ENCODE measurements at places on chromosomes 5 and 9.
A peak's percentile ranks its signal among the peaks of the same experiment; 100 is the strongest.

DNA sequence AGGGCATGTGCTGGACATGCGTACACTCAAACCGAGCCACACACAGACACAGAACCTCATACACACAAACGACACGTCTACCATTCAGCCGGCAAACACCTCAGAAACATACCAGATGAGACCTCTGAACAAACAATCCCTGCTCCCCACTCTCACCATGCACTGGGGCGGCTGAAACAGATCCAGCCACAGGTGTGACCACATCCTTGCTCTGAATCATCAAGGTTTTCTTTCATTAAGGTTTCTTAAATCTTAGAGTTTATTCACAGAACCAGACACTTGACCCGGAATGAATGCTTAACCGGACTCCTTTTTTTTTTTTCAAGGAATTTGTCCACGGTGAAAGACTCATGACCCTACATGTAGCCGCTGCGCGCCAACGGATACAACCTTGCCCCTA lies 26.2 kb downstream of the TERT start:
- DNase-seq: no peak

DNA sequence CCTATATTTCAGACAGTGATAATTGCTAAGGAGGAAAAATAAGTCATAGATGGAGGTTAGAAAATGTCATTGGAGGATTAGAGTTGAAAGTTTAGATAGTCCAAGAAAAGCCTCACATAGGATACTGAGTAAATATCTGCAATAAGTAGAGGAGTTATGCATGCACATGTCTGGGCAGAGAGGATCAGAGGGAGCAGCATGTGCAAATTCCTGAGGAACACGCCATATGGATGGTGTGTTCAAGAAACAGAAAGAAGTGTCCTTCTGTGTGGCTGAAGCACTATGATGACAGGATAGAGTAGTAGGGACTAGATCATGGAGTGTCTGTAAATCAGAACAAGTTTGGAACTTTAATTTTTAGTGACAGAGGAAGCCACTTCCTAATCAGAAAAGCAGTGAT lies 52.2 kb downstream of the SGCD start:
- DNase-seq: peak; percentile 69

GRCh38 chr5:74657165-74657564 lies 16.6 kb upstream of the ENC1 start:
- DNase-seq: no peak

DNA sequence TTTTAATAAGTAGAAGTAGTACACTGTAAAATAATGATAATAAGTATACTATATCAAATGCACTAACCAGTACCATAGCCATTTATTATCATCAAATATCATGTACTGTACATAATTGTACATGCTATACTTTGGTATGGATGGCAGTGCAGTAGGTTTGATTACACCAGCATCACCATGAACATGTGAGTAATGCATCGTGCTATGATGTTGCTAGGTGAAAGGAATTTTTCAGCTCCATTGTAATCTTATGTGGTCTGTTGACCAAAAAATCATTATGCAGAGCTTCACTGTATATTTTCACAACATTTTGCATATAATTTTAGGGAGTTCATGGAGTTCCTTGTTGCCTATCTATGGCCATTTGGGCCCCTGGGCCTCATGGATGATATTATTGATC lies 72.2 kb upstream of the HMHB1 start:
- DNase-seq: no peak

DNA sequence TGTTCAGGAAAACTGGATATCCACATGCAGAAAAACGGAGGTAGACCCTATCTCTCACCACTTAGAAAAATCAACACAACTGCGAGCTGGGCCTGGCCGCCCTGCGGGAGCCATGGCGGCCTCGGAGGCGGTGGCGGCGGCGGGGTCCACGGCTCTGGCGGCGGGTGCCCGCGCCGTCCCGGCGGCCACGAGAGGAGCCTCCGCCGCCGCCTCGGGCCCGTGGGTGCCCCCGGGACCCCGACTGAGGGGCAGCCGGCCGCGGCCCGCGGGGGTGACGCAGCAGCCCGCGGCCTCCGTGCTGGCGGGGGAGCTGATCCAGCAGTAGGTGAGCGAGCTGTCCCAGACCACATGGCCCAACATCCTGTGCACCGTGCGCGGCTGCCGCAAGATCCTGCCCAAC lies 25.3 kb downstream of the FANCC start:
- no peak for DNase-seq

DNA sequence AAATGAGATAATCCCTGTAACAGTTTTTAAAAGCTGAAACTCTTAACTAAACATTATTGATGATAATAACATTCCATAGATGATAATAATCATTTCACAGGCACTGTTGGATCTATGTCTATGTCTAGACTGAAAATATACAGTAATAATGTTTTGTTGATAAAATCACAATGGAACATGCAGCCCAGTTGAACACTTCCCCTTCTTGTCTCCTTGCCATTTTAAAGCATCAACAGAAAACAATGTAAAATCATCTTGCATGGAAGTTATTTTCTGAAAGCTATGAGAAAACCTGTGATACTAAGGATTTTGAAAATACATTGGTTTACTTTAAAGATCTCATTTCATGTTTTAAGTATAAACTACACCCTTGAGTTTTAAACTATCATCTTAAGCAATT lies 1.9 kb downstream of the GAPT start:
- DNase-seq: no peak

DNA sequence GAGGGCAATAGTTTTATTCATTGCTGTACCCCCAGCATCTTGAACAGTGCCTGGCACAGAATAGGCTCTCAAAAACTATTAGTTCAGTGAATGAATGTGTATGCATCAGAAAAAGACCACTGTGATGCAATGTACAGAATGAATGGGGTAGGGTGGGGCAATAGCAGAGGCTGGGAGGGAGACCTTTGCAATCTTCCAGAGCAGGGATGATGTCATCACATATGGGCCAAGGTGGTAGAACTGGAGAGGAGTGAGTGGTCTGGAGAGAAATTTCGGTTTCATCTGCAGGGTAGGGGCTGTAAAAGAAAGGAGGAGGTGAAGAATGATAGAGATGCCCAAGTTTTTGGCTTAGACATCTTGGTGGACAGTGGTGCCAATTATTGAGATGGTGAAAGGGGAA lies 23.4 kb upstream of the ARAP3 start:
- DNase-seq: no peak

DNA sequence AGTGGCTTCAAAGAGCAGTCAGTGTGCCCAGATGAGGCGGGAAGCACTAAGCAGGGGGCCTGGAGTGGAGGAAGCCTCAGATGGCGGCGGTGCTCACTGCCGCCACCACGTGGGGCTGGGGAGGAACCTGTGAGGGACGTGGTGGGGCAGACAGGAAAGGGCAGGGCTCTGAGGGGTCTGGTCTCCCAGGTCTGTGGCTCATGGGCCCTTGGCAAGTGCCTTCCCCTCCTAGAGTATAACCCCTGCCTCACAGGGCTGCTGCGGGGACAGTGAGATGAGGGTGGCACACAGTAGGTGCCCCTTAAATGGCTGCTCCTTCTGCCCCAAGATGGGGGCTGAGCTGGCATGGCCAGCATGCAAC lies 26.6 kb downstream of the NR5A1 start:
- DNase-seq: peak; percentile 29

DNA sequence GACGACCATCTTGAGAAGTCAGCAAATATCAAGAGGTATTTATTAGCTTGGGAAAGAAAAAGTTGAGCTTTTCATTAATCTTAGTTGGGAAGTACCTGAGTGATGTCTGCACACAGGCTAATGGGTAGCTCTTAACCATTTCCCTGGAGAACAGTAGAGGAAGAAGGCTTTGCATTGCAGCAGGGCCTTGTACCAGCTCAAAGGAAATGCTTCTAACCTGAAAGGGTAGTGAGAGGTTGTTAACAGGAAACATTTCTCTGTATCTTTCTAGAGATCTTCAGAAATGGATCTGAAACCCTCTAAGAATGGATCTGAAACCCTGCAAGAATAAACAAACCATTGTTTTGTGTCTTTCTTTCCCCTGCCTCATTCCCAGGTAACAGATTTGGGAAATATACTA lies 393.3 kb downstream of the PLK2 start:
- no peak for DNase-seq

GRCh38 chr5:141761-142160 lies 49.5 kb upstream of the LRRC14B start:
- no peak for DNase-seq

- DNase-seq: no peak
Measured at GRCh38 chr5:78912811-78913210, 72.3 kb downstream of the ARSB start.

GRCh38 chr5:90293931-90294330 lies 115.6 kb downstream of the CETN3 start:
- peak; percentile 99 for DNase-seq

DNA sequence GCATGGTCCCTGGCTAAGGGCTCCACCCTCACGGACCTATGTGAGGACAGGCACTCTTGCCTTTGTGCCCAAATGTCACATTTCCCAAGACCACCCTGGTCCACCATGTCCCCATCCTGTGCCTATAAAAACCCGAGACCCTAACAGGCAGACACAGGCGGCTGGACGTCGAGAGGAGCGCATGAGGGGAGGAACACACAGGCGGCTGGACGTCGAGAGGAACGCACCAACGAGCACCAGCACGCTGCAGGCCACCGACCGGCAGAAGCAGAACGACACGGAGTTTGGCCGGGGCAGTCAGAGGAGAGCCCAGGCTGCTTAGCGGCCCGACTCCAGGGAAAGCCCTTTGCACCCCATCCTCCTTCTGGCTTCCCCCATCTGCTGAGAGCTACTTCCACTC lies 119.9 kb downstream of the ADAMTS2 start:
- DNase-seq: no peak

DNA sequence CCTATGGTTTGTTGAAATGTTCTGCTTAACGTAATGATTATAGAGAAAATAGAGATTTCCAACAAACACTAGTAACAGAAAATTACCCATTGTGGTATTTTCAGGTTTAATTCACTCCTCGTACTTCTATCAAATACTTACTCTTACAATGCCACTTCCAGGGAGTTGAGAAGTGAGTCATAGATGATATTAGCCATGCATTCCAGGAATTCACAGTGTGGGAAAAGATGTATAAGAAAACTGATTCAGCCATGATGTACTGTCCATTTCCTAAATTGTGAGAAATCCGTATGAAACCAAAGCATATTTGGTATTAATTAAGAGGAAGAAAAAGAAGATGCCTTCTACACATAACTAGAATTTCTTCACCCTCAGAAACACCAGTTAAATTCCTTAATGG lies 1854.6 kb upstream of the WWC1 start:
- peak; percentile 70 for DNase-seq

DNA sequence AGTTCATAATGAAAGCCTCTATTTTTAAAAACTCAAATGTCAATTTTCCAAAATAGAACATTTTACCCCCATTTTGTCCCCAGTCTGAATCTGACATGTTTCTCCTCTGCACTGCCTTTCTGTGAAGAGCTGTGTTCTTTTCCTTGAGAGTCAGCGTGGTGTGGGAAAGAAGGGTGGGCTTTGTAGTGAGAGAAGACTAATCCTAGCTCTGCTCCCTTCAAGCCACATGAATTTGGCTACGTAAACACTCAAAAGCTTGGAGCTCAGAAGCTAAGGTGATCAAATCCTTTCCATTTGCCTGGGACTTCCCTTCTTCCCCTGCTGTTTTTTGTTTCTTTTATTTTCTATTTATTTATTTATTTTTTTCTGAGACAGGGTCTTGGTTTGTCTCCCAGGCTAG lies 598.5 kb downstream of the TLR4 start:
- DNase-seq: no peak

GRCh38 chr5:75720882-75721281 lies 3.6 kb upstream of the POC5 start:
- no peak for DNase-seq

DNA sequence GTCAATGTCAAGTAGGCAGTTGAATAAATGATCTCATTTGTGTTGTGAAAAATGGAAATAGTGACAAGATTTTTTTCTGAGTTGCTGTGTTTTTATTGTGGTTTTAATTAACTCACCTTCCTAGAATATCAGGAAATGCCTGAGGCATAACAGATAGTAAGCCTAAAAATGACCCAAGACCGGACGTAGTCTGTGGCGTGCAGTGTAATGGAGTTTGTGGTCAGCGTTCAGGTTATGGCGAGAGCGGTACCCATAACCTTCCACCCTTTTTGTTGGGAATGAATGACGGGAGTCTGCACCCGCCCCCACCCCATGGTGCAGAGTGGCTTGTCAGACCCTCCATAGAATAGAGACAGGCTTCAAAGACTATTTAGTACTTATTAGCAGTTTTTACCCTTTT lies 119.3 kb downstream of the GALNT10 start:
- no peak for DNase-seq

- DNase-seq: no peak
Measured at GRCh38 chr5:133918316-133918715, 50.1 kb downstream of the C5orf15 start.

DNA sequence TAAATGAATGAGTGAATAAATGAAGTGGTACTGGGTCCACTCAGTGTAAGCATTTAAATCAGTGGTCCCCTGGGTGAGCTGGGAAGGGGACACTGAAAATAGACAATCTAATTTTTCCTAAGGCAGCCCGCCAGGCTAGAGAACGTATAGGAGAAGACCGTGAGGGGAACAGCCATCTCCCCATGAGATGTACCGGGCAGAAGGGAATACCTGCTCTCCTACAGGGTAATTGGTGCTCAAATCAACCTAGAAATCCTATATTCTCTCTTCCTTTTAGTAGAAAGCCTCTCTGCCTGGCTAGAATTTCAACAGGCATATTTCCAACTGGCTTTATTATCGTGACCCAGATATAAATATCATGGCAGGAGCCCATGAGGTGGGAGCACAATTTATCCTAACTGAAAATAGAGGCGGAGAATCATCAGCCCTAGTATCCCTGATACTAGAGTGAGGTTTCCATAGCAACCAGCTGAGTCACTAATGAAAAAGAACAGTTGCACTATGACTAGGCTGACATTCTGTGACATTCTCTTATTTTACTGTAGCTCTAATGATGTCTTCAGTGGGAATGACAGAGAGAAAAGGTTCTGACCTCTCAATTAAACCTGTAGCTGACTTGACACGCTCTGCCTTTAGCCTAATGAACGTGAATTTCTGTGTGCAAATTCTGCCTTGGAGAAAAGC lies 96.5 kb upstream of the CAST start:
- peak; percentile 83 for DNase-seq

DNA sequence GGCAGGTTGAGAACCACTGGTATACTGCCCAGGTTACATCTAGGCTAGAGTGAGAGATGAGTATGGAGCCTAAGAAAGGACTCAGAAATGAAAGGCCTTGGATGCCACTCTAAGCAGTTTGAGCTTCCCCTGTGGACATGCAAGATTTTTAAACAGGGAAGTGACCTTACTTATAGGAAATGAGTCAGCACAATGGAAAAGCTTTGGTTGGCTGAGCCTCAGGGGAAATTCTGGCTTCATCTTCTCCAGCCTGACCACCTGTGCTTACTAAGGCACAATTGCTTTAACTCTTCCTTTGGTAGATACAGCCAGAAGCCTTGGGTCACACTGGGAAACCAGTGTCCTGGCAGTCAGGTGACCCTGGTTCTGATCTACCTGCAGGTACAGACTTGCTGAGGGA lies 380.2 kb upstream of the ZNF462 start:
- peak; percentile 31 for DNase-seq

- no peak for DNase-seq
Measured at GRCh38 chr9:124576751-124577150, 69.6 kb upstream of the NR5A1 start.

- DNase-seq: no peak
Measured at GRCh38 chr5:65708145-65708544, 13.8 kb downstream of the SGTB start.

GRCh38 chr9:34524349-34524748 lies 1.6 kb upstream of the ENHO start:
- no peak for DNase-seq

GRCh38 chr5:174231956-174232487 lies 186.5 kb downstream of the NSG2 start:
- peak; percentile 68 for DNase-seq

All from fibroblast of skin of scalp (primary cell).